Right ventricle myocardium inferior (tissue), 1 donor: ENCODE measurements at places on chromosomes 4 and X. TPM values are rescaled to one million over a fixed set of nuclear protein-coding genes. Genes with fewer than 3 reads are reported as not detected.

CASK gene
- 16.6 TPM for total RNA-seq

RAB40AL gene
- total RNA-seq = not detected

HTR2C gene
- total RNA-seq = not detected

TMA16 gene
- 9.6 TPM for total RNA-seq

PAGE1 gene
- total RNA-seq = not detected

SAP30 gene
- 14.6 TPM for total RNA-seq

NCAPG gene
- total RNA-seq = 1.2 TPM

TRPC5OS gene
- not detected for total RNA-seq

CSAG1 gene
- not detected for total RNA-seq

ELF4 gene
- total RNA-seq = 2.8 TPM

LUZP4 gene
- total RNA-seq = not detected

PSAPL1 gene
- not detected for total RNA-seq

BEX5 gene
- total RNA-seq = 0.68 TPM

PNMA5 gene
- not detected for total RNA-seq

ESX1 gene
- total RNA-seq = not detected

GABRA4 gene
- 3.8 TPM for total RNA-seq

GPR173 gene
- 0.35 TPM for total RNA-seq

HSFX3 gene
- total RNA-seq = not detected

ARMCX2 gene
- 30.2 TPM for total RNA-seq

NHSL2 gene
- total RNA-seq = 5.7 TPM

STPG2 gene
- 0.43 TPM for total RNA-seq

PHKA2 gene
- total RNA-seq = 46.3 TPM

TASL gene
- total RNA-seq = 0.68 TPM

SPOCK3 gene
- total RNA-seq = not detected

GPR143 gene
- total RNA-seq = not detected

CXCL11 gene
- total RNA-seq = not detected

SPANXA1 gene
- not detected for total RNA-seq

PRKG2 gene
- total RNA-seq = 0.05 TPM

TLR8 gene
- total RNA-seq = 1.5 TPM

UCP1 gene
- total RNA-seq = not detected

GABRG1 gene
- total RNA-seq = not detected

SCLT1 gene
- 7.2 TPM for total RNA-seq

TMPRSS11B gene
- total RNA-seq = not detected

XAGE5 gene
- total RNA-seq = not detected

COL4A6 gene
- 8.3 TPM for total RNA-seq

HAND2 gene
- 151 TPM for total RNA-seq
